ENCODE measurements at places on chromosomes 1 and 21.

DNA sequence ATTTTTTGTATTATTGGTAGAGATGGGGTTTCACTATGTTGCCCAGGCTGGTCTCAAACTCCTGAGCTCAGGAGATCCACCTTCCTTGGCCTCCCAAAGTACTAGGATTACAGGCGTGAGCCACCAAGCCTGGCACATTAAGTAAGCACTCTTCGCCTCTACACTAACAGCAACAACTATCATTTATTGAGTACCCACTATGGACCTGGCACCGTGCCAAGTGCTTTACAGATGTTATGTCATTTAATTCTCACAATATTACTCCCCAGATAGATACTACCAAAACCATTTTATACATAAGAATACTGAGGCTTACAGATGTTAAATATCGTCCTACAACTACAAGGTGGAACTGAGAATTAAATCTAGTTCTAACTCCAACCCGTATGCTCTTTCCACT, 50.1 kb downstream of the TUT4 start:
- no peak for DNase-seq

- DNase-seq, result no peak
Measured at GRCh38 chr1:34746785-34747637, 7.8 kb upstream of the GJB5 start.

DNA sequence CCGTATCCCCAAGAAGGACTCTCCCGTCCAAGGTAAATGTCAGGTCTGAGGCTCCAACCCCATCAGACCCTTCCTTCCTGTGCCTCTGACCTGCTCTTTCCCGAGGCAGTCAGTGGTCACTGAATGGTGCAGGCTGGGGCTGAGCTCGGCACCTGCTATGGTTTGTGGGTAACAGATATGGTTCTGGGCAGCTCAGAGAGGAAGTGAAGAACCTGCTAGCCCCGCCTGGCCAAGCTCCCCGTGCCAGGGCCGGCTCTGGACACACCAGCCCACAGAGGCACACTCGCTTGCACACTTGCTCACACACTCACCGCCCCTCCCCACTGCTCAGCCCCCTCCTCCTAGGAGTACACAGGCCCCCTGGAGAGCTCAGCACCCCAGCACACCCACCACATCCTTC, 16.4 kb downstream of the NCMAP start:
- peak; percentile 43 for DNase-seq

DNA sequence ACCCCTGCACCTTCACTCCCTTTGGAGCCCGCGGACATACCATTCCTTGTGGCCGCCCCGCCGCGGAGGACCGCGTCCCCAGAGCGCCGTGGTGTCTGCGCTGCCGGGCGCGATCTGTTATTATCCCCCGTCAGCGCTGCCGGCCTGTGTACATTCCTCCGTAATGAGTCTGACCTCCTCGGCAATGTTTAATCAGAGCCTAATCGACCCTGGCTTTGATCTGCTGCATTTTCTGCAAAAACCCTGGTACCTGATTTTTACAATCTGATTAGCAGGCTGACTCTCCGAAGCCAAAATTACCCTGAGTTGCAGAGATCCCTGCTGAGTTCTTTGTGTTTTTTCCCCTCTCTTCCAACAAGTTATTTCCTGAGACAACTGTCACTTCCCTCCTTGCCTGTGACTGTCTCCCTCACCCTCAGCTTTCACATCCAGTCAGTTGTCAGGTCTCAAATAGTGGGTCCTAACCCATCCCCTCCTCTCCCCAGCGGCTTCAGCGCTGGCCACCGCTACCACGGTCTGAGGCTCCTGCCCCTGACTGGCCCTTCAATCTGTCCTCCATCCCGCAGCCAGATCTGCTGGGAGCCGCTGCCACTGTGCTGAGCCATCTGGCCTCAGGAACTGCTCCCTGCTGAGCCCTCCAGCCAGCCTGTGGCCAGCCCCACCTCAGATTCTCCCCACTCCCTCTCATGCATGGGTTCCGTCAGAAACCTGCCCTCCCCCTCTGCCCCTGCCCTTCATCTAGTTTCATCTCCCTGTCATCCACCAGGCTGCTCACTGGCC, 53.5 kb downstream of the GLIS1 start:
- no peak for DNase-seq

- no peak for DNase-seq
Measured at GRCh38 chr1:80593197-80593596, 1207.5 kb upstream of the ADGRL2 start.

DNA sequence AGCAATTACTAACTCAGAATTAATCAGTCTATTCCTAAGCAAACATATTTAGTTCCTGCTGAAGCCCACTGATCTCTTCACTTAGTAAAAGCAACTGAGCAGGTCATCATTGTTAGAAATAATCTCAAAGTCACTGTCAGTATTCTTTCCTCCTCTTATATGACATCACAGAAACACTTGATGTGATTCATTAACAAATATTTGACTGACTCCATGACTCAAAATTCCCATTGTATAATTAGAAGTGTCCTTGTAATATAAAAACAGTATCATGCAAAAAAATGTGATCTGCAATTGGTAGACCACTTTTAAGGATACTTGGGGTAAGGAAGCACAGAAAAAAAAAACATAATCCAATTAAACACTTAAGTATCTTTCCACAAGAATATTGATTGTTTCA, 194.4 kb downstream of the DPYD start:
- no peak for DNase-seq
